ENCODE measurements at places on chromosomes 7 and 10. TPM values are rescaled to one million over a fixed set of nuclear protein-coding genes. Genes with fewer than 3 reads are reported as not detected.

The SUN3 gene
- not detected for total RNA-seq

DNA sequence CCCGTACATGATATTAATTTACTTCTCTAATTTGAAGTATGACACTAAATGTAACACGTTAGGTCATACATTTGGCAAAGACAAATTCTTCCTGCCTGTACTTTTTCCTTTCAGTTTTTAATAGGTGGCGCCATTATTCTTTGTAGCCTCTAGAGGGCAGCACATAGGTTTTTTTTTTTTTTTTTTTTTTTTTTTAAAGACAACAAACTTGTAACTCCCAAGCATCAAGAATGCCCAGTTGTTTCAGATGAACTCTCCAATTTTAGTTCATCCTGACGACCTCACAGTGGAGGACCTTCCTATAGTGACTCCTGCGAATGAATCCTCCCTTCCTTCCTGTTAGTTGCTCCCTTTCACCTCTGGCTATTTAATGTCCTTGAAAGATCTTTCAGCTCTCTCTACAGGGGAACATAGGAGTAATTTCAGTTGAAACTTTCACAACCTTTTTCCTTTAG lies 139.3 kb upstream of the HDAC9 start:
- peak; percentile 57 for DNase-seq
- H3K4me3 ChIP-seq, result no peak overlapping the region
- no peaks in the 10 kb centered on the region for H3K36me3 ChIP-seq
- H3K4me1 ChIP-seq, result peaks cover 3% of the 10 kb centered on the region
- H3K27me3 ChIP-seq, result peaks cover 4% of the 10 kb centered on the region

The IRF5 gene
- 16.2 TPM for total RNA-seq

GRCh38 chr7:124257638-124258308 lies 224.9 kb upstream of the TMEM229A start:
- no peak for DNase-seq
- no peaks in the 10 kb centered on the region for H3K4me1 ChIP-seq
- H3K4me3 ChIP-seq, result no peak overlapping the region
- H3K27ac ChIP-seq, result no peak overlapping the region
- no peaks in the 10 kb centered on the region for H3K36me3 ChIP-seq

DNA sequence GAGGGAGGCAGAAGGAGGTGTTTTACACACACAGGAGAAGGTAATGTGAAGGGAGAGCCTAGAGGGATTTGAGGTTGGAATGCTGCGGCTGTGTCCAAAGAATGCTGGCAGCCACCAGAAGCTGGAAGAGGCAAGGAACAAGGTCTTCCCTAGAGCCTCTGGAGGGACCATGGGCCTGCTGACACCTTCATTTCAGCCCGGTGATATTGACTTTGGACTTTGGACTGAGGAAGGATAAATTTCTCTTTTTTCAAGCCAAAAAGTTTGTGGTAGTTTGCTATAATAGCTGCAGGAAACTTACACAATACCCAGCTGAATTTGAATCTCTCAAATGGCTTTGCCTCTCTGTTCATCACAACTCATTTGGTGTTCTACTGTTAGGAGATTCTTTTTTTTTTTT lies 34.6 kb downstream of the UBN2 start:
- no peaks in the 10 kb centered on the region for H3K4me1 ChIP-seq
- no peaks in the 10 kb centered on the region for H3K27me3 ChIP-seq
- no peak overlapping the region for H3K4me3 ChIP-seq
- H3K36me3 ChIP-seq, result peaks cover 24% of the 10 kb centered on the region

GRCh38 chr7:134770676-134771075 lies 8.8 kb upstream of the CALD1 start:
- H3K4me3 ChIP-seq, result no peak overlapping the region
- H3K4me1 ChIP-seq, result no peaks in the 10 kb centered on the region
- H3K27me3 ChIP-seq, result peaks cover 1% of the 10 kb centered on the region

The SOSTDC1 gene
- total RNA-seq, result not detected

The PON1 gene
- total RNA-seq, result not detected

The WNT8B gene
- total RNA-seq, result 0.43 TPM

GRCh38 chr7:117195361-117196029 lies 127.4 kb downstream of the WNT2 start:
- no peaks in the 10 kb centered on the region for H3K27me3 ChIP-seq
- H3K4me1 ChIP-seq, result no peaks in the 10 kb centered on the region
- no peak for DNase-seq
- H3K36me3 ChIP-seq, result no peaks in the 10 kb centered on the region
- H3K27ac ChIP-seq, result no peak overlapping the region

The SPDYE17 gene
- not detected for total RNA-seq

DNA sequence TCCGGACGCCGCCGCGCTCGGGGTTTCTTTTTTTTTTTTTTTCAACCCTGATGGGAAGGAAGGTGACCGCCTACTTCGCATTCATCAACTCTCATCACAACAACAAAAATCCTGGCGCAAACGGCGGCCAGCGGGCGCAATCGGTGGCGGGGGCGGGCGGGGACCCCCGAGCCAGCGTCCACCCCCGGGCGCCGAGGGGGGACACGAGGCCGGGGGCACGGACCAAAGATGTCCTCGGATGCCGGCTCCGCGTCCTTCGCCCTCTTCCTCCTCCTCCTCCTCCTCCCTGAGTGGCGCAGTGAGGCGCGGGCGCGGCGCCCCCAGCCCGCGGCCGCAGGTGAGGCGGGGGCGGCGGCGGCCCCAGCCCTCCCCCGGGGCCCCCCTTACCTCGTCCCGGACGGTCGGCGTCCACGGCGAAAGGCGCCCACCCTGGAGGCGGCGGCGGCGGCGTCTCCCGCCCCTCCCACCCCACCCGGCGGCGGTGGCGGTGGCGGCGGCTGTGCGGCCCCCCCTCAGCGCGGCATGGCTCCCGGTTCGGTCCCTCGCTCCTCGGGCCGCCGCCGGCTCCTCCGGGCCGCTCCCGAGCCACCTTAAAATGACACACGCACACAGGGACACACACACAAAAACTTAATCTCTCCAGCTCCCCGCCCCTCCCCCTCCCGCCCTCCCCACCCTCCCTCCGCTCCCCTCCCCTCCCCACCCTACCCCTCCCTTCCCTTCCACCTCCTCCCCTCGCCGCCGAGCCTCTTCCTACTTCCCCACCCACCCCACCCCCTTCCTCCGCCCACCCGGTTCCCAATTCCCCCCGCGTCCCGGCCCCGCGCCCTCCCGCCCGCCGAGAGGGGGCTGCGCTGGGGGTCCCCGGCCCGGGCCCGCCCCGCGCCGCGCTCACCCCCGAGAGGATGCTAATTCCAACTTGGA lies at the start of gene CTBP2:
Gene CTBP2 (minus strand): TSS at position 632 of the 924 bp plus-strand sequence.
- DNase-seq, result no peak
- peaks cover 3% of the 10 kb centered on the region for H3K4me1 ChIP-seq
- peaks cover 2% of the 10 kb centered on the region for H3K36me3 ChIP-seq
- H3K4me3 ChIP-seq, result peak within 1 kb of the TSS; percentile 64
- H3K27me3 ChIP-seq, result peaks cover 51% of the 10 kb centered on the region

DNA sequence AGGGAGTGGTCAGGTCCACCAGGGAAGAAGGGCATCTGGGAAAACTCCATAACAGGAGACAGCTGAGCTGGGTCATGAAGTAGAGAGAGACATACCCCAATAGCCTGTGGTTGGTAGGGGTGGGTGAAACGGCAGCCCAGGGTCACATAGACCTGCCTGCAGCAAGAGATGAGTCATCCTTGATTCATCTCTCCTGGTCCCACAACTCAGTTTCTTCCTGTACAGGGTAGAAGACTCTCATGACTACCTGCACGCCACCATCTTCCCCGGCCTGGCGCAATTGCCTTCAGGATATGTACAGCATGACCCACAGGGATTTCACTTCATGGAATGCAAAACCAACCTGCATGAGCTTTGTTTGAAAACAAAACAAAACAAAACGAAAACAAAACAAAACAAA lies 45.1 kb upstream of the ADAM12 start:
- no peaks in the 10 kb centered on the region for H3K36me3 ChIP-seq
- no peak overlapping the region for H3K4me3 ChIP-seq
- H3K27me3 ChIP-seq, result no peaks in the 10 kb centered on the region
- no peak for DNase-seq
- no peak overlapping the region for H3K27ac ChIP-seq
- no peaks in the 10 kb centered on the region for H3K4me1 ChIP-seq

The BET1 gene
- total RNA-seq, result 19.1 TPM

DNA sequence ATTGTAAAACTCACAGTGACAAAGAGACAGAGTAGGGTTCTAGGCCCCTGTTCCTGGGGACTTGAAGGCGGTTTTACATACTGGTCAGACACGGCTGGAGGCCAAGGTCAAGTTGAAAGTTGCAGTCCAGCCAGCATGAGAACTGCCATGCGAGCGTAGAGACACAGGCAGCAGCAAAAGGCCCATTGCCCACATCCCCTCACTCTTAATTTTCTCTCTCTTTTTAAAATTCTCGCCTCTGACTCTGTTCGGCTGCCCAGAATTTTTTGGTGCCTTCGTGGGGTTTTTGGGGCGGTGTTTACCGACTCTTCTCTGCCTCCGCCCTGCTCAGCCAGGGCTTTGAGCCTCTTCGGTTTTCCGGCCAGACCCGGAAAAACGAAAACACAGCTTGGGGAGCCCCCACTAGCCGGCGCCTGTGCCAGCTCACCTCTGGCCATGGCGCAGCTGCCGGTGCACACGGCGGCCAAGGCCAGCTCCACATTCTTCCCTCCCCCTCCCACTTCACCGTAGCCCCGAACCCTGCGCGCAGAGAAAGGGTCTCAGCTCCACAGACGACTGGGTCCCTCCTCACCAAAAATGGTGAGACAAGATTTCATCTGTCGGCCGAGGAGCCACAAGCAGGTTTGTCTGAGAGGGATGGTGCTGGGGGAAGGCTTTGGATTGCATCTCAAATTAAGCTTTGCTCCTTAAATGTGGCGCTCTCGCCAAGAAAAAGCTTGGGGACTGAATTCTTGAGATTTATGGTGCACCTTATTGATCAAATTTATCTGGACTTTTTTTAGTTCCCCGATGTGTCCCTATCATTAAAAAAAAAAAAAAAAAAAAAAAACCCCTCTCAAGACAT lies 2.3 kb upstream of the HOXA13 start:
- no peak overlapping the region for H3K4me3 ChIP-seq
- peaks cover 13% of the 10 kb centered on the region for H3K4me1 ChIP-seq
- DNase-seq, result no peak
- no peak overlapping the region for H3K27ac ChIP-seq

DNA sequence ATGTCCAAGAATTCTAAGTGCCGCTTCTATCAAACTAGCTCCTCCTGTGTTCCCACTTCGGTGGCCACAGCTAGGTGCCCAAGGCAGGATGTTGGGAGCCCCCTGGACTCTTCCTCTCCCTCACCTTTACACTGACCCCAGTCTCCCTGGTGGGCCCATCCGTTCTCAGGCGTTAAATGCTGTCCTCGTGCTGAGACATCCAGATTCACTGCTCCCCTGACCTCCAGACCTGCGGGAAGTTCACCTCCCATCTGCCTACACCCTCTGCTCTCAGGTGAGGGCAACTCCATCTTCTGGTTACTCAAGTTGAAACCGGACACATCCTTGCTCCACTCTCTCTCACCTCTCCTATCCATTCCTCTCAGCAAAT lies 114.3 kb downstream of the ARHGAP22 start:
- peaks cover 14% of the 10 kb centered on the region for H3K27me3 ChIP-seq
- H3K27ac ChIP-seq, result no peak overlapping the region
- DNase-seq, result no peak

The EMX2 gene
- total RNA-seq, result not detected

GRCh38 chr7:128718967-128719642 lies 20.1 kb upstream of the CALU start:
- no peak for DNase-seq
- no peak overlapping the region for H3K4me3 ChIP-seq
- H3K27ac ChIP-seq, result no peak overlapping the region
- peaks cover 17% of the 10 kb centered on the region for H3K27me3 ChIP-seq
- no peaks in the 10 kb centered on the region for H3K36me3 ChIP-seq
- peaks cover 2% of the 10 kb centered on the region for H3K4me1 ChIP-seq

DNA sequence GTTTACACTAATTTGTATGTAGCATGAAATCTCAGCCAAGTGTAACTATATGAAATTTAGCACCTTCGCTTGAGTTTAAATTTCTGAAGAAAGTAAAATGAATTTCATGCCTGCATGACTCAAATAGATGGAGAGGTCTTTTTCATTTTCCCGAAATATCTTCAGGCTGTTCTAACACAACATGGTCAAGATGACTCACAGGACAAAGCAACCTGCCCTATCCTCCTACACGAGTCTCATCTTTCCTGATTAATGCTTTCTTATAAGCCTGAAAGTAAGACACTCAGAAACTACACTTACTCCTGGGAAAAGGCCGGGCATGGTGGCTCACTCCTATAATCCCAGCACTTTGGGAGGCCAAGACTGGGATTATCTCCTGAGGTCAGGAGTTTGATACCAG lies 41.2 kb downstream of the CH25H start:
- DNase-seq, result no peak
- peaks cover 30% of the 10 kb centered on the region for H3K4me1 ChIP-seq
- peaks cover 34% of the 10 kb centered on the region for H3K27me3 ChIP-seq
- H3K27ac ChIP-seq, result no peak overlapping the region
- no peak overlapping the region for H3K4me3 ChIP-seq
- no peaks in the 10 kb centered on the region for H3K36me3 ChIP-seq

GRCh38 chr7:92833024-92833765 lies 3.2 kb downstream of the CDK6 start:
- peak overlapping the region; percentile 99 for H3K4me3 ChIP-seq
- peak overlapping the region; percentile 100 for H3K27ac ChIP-seq
- DNase-seq, result peak; percentile 97
- peaks cover 50% of the 10 kb centered on the region for H3K36me3 ChIP-seq
- H3K27me3 ChIP-seq, result peaks cover 6% of the 10 kb centered on the region

GRCh38 chr10:130041451-130042371 lies 68.9 kb downstream of the C10orf143 start:
- H3K36me3 ChIP-seq, result no peaks in the 10 kb centered on the region
- no peak overlapping the region for H3K4me3 ChIP-seq
- no peak for DNase-seq
- H3K4me1 ChIP-seq, result no peaks in the 10 kb centered on the region

DNA sequence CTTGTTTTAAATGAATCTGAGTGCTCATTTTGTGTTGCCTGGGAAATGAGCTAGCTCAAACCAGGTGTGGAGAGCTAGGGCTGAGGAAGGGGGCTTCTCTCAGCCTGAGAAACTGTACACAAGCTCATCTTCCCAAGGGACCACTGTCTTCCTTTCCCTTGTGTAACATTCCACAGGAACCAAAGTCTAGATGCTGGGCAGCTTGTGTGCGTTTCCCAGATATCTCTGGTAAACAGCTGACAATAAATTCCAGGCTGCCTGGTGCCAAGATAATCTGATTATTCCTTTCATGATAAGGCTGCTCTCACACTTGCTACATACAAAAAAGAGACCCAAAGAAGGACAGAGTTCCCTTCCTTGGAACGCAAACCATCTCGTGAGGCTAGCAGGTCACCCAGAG lies 33.1 kb upstream of the MKLN1 start:
- no peak overlapping the region for H3K4me3 ChIP-seq
- no peaks in the 10 kb centered on the region for H3K4me1 ChIP-seq
- peaks cover 4% of the 10 kb centered on the region for H3K27me3 ChIP-seq
- no peak for DNase-seq
- H3K27ac ChIP-seq, result no peak overlapping the region

The DENND10 gene
- 23.2 TPM for total RNA-seq

The NEUROD6 gene
- total RNA-seq, result not detected

The GPNMB gene
- total RNA-seq, result 0.95 TPM

All from activated CD4-positive, alpha-beta T cell treated with anti-CD3 and anti-CD28 coated beads, Interleukin-2, amount 10 ng/mL, durations not matched to agents 24 days and 14 days (primary cell).